Stimulated activated CD4-positive, alpha-beta T cell treated with anti-CD3 and anti-CD28 coated beads, Interleukin-2, amount 100 ng/mL, for 48 hours (primary cell): ENCODE measurements at places on chromosomes 2 and 18.

GRCh38 chr2:71423817-71424420, 29.4 kb upstream of the DYSF start:
- no peak for DNase-seq

DNA sequence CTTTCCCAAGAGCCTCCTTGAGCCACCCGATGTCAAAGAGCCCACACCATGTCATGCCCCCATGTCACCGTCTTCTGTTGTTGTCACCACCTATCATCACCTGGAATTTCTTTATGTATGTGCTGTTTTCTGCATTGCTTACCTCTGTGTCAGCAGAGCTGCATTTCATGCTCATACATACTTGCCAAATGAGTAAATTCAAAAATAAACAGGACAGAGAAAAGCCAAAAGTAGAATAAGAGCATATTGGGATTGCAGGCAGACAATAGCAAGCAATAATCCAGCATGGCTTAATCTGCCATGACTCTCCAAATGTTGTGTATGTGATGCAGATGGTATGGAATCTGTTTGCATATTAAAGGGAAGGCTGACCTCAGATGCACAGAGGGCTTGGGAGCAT, 15.3 kb upstream of the RGPD4 start:
- no peak for DNase-seq

- no peak for DNase-seq
These were observed 7.9 kb upstream of the ZNF407 start for GRCh38 chr18:74589811-74590210.

DNA sequence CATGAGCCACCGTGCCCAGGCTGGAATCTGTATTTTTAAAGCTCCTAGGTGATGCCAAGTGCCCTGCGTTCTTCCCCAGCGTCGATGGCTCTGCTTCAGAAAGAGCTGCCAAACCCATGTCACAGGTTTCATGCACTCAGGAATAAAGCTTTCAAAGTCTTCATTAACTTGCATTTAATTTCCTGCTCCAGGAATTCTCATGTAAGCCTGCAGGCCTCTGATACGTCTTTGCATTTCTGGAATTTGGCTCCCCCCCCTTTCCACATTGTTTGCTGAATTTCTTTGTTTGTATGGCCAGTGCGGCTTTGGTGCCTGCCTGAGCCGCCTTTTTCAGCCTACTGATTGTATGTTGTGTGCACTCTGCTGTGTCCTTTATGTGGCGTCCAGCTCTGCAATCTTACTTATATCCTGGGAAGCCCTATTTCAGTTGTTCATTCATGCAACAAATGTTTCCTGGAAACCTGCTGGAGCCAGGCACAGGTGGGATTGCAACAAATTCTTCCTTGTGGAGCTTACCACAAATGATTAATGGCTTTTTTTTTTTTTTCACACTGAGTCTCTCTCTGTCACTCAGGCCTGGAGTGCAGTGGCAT, 17.9 kb upstream of the OTOF start:
- no peak for DNase-seq

- DNase-seq = no peak
These were observed 1602.1 kb upstream of the TMEFF2 start for GRCh38 chr2:193796847-193797246.

DNA sequence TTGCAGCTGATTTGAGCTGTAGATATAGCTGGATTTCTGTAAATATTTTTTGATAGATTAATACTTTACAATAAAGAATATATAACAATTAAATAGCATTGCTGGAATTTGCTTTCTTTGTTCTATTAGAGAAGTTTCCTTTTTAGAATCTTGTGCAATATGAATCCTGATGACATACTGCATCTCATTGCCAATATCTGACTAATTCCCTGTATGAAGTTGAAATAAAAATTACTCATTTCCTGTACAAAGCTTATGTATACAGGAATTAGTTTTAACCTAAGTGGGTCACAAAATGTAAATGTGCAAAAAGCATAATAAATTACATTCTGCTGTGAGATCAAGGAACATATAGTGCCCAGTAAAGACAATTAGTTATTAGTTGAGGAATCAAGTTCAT, 72.8 kb upstream of the TMEFF2 start:
- no peak for DNase-seq

- no peak for DNase-seq
These were observed 2.9 kb upstream of the CASP8 start for GRCh38 chr2:201257381-201257955.

- peak; percentile 55 for DNase-seq
These were observed 21.0 kb upstream of the PTMA start for GRCh38 chr2:231687133-231687852.
